ENCODE measurements at places on chromosomes 7 and 10. TPM values are rescaled to one million over a fixed set of nuclear protein-coding genes. Genes with fewer than 3 reads are reported as not detected.

GRCh38 chr7:40382145-40382544, 247.3 kb downstream of the SUGCT start:
- no peak for DNase-seq

DNA sequence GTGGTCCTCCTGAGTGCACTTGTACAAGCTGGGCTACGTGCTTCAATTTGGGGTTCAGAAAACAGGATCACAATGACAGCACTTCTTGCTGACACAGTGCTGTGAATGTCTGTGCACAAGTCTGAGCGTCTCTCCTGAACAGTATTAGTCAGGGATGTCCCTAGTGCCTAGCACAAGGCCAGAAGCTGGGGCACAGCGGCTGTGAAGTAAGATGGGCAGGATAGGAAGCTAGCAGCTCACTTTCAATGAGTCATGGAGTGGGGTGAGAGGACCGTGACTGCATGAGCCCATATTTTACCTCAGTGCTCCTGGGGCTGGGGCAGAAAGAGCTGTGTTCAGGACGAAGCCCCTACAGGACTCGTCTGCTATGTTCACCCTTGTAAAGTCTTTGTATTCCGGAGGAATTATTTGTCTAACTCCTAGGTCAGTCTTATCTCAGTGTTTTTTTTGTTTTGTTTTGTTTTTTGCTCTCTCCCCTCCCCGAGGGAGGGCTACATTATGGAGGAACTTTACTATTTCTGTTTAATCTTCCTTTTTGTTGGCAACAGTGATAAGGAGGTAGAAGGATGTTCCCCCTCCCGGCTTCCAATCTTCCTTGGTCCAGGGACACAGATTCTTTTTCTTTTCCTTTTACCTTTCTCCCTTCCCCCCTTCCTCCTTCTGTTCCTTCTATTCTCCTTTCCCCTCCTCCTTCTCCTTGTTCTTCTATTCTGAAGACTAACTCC, 2.8 kb upstream of the LRMDA start:
- DNase-seq, result no peak

DNA sequence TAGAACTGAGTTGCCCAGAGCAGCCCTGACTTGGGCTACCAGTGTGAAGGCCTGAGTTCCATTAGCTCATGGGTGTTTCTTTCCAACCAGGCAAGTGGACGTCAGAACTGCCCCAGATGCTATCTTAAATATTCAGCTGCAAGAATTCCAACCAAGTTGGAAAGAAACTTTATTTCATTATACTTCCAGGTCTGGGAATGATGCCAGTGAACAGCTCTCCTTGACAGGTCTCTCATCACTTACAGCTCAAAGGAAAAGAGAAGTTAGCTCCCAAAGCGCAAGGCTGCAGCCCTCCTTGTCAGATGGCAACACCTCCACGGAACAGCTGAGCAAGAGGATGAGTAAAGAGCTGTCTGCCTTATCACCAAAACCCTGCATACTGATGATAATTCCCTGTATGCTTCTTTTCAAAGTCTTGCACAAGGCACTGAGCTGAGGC, 255.5 kb upstream of the AOAH start:
- no peak for DNase-seq

GRCh38 chr10:60006062-60006461, 99.7 kb upstream of the CCDC6 start:
- DNase-seq, result no peak

GRCh38 chr10:103696411-103697145, 158.8 kb downstream of the SH3PXD2A start:
- DNase-seq, result peak; percentile 81

DNA sequence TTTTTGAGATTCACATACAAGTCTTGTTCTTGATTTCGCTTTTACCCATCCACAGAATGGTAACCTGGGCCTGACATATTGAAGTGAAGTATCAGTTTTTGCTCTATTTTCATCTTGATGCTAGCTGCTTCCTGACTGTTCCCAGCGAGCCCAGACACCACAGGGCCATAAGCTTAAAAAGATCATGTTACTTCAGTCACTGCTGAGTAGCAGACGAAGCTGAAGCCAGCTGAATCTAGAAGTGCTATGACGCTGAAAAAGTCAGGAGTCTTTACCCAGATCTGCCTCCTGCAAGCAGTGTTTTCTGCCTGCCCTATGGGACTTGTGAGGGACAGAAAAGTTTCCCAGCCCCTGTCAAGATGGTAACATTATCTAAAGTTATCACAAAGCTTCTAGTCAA, 2.7 kb upstream of the PRXL2A start:
- no peak for DNase-seq

DNA sequence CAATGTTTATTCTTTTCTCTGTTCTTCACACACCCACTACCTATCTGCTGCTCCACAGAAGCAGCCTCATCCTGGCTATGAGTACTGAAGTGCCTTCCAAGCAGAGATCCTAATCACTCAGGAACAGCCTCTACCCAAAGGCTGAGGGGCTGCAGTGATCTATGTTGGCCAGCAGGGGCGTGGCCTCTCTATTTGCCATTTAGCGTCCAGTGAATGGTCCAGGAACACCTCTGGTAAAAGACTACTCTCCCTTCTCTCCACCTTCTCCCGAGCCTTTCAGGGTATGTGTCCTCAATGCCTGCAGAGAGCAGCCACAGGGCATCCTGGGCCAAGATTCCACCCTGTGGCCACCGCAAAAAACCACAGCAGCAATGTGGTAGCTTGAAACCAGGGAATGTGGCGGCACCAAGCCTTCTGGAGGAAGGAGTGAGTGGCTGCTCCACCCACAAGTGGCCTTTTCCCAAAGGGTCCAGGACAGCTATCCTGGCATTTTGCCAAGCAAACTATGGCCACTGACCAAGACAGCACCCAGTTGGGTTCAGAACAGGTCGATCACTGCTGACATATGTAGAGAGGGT, 70.9 kb downstream of the SYPL1 start:
- no peak for DNase-seq

- no peak for DNase-seq
Observed at GRCh38 chr10:103541616-103542015, 48.1 kb downstream of the NEURL1 start.

- no peak for DNase-seq
Observed at GRCh38 chr7:112654322-112655216, 135.6 kb downstream of the TMEM168 start.

Gene MTPN
- 192 TPM for total RNA-seq

Gene GPR26
- total RNA-seq, result not detected

Gene FBXO24
- 1.5 TPM for total RNA-seq

Gene KLF14
- total RNA-seq, result 0.79 TPM

Data from spleen (tissue), 13 donors.